Stimulated activated CD8-positive, alpha-beta memory T cell treated with anti-CD3 and anti-CD28 coated beads, Interleukin-7, amount 100 ng/mL, for 1 hour (primary cell): ENCODE measurements at places on chromosomes 3 and 15.
A peak's percentile ranks its signal among the peaks of the same experiment; 100 is the strongest.

GRCh38 chr15:57732526-57733331 is 26.2 kb downstream of the POLR2M start:
- peak; percentile 13 for DNase-seq

DNA sequence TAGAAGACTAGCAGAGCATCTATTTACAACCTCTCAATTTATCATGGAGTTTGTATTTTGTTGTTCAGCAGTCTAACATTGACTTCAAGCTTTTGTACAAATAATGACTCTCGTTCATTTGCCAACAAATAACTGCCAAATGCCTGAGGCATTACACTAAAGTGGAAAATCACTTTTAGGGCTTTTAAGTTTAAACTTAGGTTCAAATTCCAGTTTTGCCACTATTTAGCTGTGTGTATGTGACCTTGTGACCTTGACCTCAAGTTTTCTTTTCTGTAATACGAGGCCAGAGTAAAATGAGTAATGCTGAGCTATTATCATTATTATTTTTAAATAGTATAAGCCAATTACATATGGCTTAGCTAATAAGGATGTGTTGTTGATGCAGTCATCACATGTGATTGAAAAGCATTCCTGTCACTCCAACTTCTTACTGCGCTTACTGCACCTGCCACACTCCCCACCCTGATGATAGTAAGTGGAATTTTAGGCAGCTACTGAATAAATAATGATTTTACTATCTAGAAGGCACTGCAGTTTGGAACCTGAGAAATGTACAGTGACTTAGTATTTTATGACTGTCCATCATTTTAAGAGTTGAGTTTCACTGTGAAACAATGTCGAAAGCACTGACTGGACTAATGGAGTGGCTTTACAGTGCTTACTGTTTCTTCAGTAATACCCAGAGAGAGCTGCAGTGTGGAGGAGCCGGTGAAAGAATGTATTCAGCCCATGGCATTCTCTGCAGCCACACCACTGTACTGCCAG is 16.3 kb downstream of the ARL8B start:
- no peak for DNase-seq

DNA sequence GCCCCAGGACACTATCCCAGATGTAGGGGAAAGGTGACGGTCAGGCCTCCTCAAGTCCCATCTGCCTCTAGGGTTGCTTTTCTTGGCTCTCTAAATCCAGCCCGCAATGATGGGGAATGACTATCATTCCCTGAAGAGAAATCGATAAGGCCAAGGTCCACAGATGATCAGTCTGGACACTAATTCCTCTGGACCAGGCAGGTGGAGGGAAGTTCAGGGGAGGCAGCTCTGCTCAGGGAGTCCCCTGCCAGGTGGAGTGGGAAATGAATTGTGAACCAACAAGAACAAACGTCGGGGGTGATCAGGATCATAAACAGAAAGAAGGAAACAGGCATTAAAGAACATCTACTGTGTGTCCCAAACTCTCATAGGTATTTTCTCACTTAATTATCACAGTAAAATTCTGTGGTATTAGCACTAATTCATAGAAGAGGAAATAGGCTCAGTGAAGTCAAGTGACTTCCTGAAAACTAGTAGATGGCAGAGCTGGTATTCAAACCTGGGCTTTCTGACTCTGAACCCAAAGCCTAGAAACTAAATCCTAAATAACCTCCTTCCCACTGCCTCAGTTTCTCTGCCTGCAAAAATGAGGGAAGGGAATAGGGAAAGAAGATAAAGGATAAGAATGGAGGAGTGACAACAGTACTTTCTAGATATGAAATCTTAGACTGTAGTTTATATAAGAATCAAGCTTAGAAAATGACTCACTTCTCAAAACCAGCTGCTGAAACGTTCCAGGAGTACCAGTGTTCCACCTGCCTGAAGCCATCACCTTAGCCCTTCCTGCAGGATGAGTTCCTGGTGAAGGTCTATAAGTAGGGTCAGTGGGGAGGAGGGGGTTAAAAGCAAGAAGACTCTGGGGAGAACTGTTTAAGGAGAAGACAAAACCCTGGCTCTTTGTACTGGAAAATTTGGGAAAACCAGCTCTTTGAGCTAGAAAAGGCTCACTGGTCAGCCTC is 7.5 kb downstream of the BMF start:
- DNase-seq, result no peak

DNA sequence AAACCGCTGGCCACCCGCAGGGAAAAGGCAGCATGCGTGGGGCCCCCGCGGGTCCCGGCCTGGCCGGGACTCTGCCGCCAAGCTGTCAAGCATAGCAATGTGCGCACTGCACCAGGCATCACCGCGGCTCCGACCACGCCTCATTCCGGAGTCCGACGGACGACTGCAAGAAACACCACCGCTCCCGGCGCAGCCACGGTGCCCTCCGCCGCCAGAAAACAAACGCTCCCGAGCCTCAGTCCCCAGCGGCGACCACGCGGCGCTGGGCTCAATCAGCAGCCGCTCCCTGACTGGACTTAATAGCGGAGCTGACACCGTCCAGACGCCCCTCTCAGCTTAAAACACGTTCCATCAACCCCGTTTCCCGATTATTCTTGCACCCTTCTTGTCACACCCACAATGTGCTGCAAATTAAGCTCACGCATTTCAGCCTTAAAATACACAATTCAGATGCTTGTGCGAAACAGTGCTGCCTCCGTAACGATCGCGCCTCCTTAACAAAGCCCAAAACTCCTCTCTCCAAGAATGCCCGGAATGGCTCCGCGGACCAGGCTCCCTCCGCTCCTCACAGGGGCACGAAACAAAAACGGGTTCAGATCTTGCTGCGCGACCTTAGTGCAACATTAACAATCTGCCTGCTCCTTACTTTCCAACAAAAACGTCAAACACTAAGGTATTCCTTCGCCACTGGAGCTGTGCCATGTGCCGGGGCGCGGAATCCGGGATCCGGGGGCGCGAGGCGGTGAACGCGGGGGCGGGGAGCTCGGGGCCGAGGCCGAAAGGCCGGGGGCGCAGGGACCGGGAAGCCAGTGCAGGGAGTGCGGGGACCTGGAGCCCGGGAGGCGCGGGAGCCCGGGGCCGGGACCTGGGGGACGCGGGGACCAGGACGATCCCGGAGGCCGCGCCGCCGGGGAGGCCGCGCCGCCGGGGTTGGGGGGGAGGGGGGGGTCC is 655 bp downstream of the CYFIP1 start:
- DNase-seq, result no peak
